Vagina (tissue), 2 donors: ENCODE measurements at places on chromosomes 7 and 10. TPM values are rescaled to one million over a fixed set of nuclear protein-coding genes. Genes with fewer than 3 reads are reported as not detected.

DNA sequence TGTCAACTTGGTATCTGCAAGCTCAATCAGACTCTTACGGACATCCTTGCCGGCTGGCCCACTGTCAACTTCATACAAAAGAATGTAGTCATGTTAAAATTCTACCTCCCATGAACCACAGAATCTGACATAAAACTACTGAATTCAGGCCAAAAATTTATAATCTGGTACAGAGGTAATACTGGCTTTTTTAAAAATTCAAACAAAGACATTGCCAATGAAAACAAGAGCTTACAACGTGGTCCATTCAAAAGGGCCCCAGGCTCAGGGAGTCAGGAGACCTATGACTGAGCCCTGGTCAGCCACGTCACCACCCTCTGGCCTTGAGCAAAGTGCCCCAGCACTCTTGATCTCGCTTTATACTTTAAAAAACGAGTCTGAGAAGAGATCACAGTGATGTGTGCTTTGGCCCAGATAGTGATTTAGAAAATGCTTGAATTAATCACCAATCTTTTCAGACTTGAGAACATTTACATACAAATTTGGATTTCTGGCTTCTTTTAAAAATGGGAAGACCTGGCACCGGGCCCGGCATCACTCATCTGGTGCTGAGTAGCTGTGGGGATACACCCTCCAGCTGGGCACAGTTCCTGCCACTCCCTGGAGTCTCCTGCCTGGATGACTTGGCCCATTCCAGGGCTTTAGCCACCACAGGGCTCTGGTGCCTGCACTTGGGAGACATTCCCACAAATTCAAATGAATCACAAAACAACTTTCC is 94.1 kb downstream of the PIP4K2A start:
- H3K4me3 ChIP-seq, result no peak overlapping the region
- no peaks in the 10 kb centered on the region for H3K27me3 ChIP-seq
- peaks cover 49% of the 10 kb centered on the region for H3K4me1 ChIP-seq
- H3K36me3 ChIP-seq, result no peaks in the 10 kb centered on the region

DNA sequence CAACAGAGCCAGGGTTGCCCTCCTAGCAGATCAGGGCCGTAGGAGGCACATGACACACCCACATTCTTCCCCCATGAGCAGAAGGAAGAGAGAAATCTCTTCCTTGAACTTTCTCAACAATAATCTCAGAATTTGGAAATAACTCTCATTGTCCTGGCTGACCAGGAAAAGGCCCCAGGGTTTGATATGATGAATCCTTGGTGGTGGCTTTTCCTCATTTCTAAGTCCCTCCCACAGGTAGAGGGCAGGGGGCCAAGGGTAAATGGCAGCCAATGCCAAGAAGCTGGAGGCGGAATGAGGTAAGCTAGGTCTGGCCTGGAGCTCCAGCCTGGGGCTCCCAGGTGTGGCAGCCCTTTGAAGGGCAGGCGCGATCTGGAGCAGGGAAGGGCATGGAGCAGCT is 67.8 kb downstream of the GRB10 start:
- DNase-seq, result no peak
- peaks cover 10% of the 10 kb centered on the region for H3K4me1 ChIP-seq
- H3K4me3 ChIP-seq, result no peak overlapping the region
- no peak overlapping the region for H3K27ac ChIP-seq
- H3K27me3 ChIP-seq, result no peaks in the 10 kb centered on the region
- no peaks in the 10 kb centered on the region for H3K36me3 ChIP-seq

Gene LRCH4
- total RNA-seq, result 72.2 TPM

Gene MKI67
- total RNA-seq, result 11.5 TPM

GRCh38 chr7:91398341-91398740 is 134.1 kb downstream of the FZD1 start:
- no peaks in the 10 kb centered on the region for H3K36me3 ChIP-seq
- DNase-seq, result no peak
- no peaks in the 10 kb centered on the region for H3K4me1 ChIP-seq
- no peaks in the 10 kb centered on the region for H3K27me3 ChIP-seq

DNA sequence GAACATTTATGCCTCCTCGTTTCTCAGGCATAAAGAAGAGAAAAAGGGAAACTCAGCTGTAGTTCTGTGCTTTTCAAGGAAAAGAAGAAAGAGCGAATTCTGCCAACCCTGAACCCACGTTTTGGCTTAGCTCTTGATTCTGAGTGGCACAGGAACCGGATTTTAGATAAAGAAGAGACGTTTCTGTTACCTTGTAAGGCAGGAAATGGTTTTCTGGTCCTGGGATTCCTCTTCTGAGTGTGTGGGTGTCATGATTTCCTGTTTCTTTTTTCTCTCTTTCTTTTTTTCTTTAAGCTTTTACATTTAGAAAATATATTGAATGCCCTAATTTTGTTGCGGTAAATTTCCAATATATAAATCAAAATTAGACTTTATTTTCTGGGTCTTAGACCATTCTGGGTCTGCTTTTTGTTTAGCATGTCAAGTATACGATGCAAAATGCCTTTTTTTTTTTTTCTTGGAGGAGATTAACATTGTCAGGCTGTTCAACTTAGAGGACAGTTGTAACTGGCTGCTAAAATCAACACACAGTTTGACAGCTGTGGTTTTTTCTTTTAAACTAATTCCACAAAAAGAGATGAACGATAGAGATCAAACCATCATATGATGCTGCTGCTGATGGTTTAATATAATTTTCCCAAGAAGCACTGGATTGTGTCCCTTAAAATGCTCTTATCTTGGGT is 190.8 kb downstream of the GATA3 start:
- no peak for DNase-seq
- H3K27ac ChIP-seq, result no peak overlapping the region
- no peaks in the 10 kb centered on the region for H3K27me3 ChIP-seq
- no peaks in the 10 kb centered on the region for H3K36me3 ChIP-seq
- no peak overlapping the region for H3K4me3 ChIP-seq
